Vagina (tissue), 2 donors: ENCODE measurements at places on chromosomes 16 and 17.
A peak's percentile ranks its signal among the peaks of the same experiment; 100 is the strongest.

- DNase-seq: no peak
These were observed 5.9 kb downstream of the BAIAP2 start for GRCh38 chr17:81040791-81041337.

GRCh38 chr17:77615703-77616253 is 342.7 kb upstream of the TNRC6C start:
- DNase-seq: no peak

GRCh38 chr16:24758373-24758772 is 28.9 kb downstream of the TNRC6A start:
- DNase-seq: no peak

DNA sequence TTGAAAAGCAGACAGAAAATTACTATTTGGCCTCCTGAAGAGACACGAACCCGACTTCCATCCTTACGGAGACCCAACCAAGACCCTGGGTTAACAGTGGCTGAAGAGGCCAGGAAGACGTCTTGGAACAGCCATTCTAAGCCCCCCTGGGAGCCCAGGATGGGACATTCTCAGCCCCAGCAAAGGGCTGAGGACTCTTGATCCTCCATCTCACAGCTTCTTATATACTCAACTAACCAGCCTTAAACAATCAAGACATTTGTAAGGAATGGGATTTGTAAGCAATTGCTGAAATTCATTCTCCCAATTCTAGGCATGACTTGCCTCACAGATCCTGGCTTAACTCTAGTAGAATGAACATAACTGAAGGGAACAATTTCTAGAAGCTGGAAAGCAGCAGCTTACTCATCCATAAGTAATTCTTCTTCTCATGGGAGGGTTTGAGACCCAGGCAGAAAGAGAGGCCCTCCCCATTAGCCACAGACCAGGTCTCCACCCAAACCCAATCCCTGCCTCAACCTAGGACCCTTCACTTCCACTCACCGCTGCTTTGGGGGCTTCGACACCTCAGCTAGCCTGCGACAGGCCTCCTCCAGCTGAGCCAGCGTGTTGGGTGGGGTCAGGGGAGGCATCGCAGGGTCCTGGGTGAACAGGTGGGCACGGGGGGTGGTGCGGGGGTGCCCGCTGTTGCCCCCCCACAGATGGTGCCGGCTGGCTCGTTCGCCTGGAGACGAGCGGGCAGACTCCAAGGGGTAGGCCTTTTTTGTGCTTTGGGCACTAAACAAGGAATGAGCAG is 25.5 kb downstream of the AXIN2 start:
- no peak for DNase-seq

DNA sequence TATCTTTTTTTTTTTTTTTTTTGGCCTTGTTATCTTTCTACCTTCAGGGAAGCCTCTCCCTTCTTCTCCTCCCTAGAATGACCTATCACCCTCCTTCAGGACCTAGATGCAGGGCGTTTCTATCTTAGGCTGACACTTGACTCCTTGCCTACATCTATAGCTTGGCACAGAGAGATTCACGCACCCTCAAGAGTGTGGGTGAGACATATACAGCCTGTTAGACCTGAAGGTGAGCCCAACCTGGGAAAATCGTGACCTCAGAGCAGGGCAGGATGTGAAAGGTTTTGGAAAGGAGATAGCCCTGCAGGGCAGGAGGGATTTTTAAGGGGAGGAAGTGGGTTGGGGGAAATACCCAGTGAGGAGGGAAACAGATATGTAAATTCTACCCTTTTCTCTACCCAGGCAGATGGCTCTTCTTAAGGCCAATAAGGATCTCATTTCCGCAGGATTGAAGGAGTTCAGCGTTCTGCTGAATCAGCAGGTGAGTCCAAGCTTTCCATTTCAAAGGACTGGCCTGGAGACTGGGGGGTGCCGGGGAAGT is at the start of gene AHSP:
Gene AHSP, plus strand, starts transcription at position 167 of the 541 bp plus-strand sequence. Its CDS starts 240 bp downstream, at position 407.
- DNase-seq: no peak

DNA sequence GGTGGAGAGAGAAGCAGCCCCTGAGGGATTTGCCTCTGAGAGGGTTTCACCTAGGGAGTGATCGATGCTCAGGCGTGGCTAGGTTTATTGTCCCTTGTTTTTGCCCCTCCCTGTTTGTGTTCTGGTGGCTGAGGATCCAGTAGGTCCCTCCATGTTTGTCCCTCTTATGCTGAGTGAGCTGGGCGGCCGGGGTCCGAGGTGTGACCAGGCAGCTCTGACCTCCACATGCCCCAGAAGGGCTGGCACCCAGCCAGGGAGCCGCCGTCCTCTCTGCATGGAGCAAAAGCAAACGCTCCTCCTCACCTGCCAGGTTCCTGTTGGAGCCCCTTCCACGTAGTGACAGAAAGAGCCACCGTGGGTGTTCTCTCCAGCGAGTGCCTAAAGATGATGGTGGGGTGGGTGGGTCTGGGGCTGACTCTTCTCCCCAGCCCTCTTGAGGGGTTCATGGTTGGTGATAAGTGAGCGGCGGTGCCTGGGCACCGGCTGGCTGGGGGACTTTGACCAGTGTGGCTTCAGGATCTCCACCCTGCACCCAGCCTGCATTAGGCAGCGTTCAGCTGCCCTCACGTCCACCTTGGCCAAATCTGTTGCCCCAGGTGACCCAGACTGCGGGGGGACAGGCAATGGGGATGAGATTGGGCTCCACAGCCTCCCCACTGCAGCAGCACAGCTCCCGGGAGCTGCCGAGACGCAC is 14.1 kb upstream of the NUDT16L1 start:
- no peak for DNase-seq

- DNase-seq: no peak
These were observed 5.2 kb upstream of the CDK3 start for GRCh38 chr17:75995385-75995925.

- no peak for DNase-seq
These were observed 6.7 kb downstream of the KRTAP1-5 start for GRCh38 chr17:41020336-41020735.

DNA sequence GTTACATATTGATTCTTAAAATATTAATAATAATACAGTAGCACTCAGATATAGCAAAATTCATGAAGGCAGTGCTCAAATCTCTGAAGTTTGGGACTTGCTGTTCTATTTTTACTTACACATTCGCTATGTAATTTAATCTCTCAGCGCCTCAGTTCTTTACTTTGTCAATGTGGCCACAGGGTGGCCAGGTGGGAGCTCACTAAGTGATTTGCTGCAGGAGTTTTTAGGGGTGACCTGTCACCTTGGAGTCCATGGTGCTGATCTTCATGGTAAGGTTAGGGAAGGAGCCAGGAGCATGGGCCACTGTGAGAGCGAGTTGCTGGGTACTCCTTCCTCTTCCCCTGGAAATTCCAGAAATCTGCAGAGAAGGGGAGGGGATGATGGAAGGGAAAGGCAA is 28.1 kb downstream of the VWA3A start:
- no peak for DNase-seq

DNA sequence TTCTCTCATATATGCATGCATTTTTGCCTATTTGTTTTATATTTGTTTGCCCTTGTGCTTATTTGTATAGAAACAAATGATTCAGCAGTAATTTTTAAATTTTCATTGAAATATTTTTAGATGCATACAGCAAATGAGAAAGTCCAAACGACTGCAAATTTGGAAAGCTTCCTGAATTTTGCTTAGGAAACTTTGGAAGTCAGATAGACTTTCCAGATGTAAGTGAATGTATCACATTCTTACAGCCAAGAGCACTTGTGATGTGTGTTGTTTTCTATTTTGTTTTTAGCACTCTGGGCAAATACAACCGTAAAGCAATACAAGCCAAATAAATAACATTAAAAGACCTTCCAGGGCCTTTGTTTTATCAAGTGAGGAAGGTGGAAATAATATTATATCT is 680.8 kb upstream of the CDH8 start:
- DNase-seq: no peak

DNA sequence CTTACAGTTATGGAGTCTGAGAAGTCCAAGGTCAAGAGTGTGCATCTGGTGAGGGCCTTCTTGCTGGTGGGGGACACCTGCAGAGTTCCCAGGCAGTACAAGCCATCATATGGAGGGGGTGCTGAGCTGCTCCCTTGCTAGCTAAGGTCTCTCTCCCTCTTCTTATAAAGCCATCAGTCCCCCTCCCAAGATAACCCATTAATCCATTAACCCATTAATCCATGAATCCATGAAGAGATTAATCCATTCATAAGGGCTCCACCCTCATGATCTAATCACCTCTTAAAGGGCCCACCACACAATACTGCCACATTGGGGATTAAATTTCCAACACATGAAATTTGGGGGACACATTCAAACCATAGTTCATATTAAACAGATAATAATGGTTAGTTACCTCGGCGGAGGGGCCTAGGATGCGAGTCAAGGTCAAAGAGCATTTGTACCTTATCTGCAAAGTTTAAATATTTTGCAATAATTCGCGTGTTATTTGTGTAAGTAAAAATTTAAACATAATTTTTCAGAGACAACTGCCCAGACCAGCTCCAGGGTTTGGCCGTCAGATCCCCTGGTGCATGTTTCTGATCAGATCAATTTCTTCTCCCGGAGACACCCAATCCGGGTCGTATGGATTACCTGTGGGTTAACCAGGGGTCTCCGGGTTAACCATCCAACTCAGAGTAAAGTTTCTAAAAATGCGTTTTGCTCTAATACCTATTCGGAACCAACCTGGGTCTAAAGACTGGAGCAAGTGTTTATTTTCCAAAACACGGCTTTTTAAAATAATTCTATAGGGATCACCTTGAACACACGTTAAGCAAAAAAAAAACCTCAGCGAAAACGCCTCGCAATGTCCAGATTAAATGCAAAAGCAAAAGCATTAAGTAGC is 740 bp upstream of the POLR3E start:
- DNase-seq: no peak

- DNase-seq: no peak
These were observed at the start of gene BTBD17 for GRCh38 chr17:74361230-74362068. Gene BTBD17, minus strand, starts transcription at chr17:74361868. Its CDS starts 49 bp downstream, at chr17:74361819.

GRCh38 chr16:55398762-55399161 is 74.8 kb downstream of the IRX6 start:
- peak; percentile 49 for DNase-seq

DNA sequence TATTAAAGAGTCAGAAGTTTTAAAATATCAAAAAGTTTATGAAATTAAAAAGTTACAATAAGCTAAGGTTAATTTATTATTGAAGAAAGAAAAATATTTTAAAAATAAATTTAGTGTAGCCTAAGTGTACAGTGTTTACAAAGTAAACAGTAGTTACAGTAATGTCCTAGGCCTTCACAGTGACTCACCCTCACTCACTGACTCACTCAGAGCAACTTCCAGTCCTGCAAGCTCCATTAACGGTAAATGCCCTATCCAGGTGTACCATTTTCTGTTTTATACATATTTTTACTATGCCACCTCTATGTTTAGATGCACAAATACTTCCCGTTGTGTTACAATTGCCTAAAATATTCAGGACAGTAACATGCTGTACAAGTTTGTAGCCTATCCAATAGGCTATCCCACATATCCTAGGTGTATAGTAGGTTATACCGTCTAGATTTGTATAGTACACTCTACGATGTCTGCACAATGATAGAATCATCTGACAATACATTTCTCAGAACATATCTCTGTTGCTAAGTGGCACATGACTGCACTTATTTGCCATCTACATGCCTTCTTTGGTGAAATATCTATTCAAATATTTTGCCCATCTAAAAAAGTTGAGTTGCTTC is 67.2 kb upstream of the WSB1 start:
- DNase-seq: no peak

DNA sequence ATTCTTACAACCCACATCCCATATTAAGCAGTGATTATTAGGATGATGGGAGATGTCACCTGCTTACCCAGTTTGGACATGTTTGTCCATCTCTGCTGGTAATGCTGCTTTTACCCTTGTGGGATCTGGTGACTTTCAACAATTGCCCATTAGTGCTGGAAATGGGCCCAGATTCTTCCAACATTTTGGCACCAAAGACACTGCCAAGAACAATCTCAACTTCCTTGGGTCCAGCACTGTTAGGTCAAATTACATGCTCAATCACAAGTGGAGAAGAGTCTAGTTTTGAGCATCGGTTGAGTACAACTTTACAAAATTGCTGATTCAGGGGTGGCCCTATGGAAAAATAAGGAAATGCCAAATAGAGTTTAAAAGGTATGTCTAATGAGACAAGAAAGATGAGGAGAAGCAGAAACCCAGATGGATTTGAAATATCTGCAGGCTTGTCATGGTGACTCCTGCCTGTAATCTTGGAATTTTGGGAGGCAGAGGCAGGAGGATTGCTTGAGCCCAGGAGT is 13.0 kb upstream of the ZFP3 start:
- no peak for DNase-seq

DNA sequence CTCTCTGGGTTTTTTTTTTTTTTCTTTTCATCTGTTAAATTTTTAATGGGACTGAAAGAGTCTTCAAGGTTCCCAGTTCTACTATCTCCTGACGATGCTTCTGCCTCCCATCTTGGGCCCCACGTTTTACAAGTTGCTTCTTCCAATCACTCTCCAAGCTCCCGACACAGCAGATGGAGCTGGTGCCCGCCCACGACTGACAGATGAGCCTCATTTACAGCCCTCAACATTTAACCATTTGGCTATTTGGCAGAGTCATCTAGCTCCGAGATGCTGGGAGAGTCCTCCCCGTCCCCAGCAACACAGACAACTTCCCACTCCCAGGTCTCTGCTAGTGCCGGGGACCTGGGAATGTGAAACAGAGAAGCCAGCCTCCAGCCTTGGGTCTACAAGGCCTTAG is 276.9 kb downstream of the SHISA9 start:
- DNase-seq: no peak

GRCh38 chr16:70591615-70592014 is 54.7 kb upstream of the IL34 start:
- DNase-seq: no peak

GRCh38 chr17:31492880-31493655 is 101.6 kb downstream of the RAB11FIP4 start:
- DNase-seq: no peak

- DNase-seq: no peak
These were observed 30.6 kb downstream of the MRPS23 start for GRCh38 chr17:57819285-57819684.

DNA sequence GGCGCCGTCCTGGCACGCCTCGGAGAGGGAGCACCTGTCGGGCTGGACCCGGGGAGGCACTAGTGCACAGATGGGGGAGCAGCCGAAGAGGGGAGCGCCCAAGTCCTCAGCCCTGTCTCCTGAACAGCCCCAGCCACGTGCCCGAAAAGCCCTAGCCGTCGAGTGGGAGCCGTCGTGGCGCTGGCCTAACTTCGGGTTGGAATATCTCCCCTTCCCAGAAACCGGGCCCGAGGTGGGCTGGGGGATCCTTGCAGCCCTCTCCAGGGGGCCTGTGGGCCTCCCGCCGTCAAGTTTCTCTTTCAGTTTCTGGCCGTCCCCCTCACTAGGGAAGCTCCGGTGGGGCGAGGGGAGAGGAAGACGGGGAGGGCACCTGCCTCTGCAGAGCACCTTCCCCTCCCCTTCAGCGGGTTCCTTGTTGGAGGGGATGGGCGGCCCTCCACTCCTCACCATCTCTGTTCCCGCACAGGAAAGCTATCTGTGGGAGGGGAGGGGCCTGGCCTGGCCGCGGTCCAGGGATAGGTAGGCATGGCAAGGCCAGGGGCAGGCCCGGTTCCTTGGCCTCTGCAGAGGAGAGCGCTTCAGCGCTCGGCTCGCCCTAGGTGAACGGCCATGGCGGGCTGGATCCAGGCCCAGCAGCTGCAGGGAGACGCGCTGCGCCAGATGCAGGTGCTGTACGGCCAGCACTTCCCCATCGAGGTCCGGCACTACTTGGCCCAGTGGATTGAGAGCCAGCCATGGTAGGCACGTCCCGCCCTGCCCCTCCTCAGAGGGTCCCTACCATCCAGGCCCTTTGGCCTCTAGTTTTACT is 709 bp downstream of the STAT5A start:
- no peak for DNase-seq
